BE2C (cell line): ENCODE measurements at places on chromosomes 12 and 14.

GRCh38 chr14:52995998-52996397 lies 45.1 kb upstream of the FERMT2 start:
- no peak for DNase-seq

DNA sequence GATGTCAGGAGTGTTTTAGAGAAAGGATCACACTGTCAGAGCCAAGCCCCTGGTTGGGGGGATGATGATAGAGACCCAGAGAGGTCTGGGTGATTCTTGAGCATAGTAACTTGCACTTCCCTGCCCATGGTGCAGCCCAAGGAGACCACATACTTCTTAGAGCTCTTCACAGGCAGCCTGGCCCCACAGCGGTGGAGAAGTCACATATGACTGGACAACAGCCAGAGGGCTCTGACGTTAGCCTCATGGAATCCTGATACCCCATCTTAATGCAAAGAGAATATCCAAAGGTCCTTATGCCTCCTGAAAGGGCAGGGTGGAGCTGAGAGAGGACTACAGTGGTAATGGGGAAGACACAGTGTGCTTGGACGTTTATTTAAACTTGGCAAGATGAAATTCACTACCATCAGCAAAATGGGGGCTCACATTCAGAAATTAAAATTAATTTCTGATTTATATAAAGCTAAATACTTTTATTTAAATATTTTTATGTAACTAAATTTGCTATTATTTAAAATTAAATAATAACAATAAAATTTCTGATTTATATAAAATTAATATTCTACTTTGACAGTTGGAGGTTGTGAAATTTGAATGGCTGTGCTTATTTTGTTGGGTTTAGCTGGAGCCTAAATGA lies 131.3 kb downstream of the KTN1 start:
- DNase-seq = no peak

- no peak for DNase-seq
Measured at GRCh38 chr12:124994437-124994975, 1.1 kb downstream of the BRI3BP start.

DNA sequence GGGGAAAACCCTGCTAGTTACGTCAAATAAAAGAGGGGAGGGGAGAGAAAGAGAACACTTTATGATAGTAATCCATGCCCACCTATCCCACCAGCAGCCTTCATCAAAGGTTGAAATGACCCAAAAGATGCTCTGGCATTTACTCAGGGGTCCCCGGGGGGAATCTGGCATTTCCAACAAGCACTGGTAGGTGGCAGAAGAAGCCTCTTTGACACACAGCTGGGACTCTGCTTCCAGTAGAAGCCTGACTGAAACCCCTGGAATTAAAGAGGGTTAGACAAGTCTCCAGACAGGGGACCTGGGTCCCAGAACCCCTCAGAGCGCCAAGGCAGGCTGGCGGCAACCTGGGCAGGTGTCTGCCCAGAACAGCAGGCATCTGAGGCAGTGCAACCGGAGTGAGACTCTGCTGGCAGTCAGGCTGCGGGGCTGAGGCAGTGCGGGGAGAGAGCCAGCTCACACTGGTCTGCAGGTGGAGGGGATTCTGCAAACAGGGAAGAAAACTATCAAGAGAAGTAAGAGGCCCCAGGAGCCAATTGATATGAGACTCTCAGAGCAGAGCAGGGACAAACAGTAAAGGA lies 85.0 kb upstream of the CAPRIN2 start:
- DNase-seq = no peak

DNA sequence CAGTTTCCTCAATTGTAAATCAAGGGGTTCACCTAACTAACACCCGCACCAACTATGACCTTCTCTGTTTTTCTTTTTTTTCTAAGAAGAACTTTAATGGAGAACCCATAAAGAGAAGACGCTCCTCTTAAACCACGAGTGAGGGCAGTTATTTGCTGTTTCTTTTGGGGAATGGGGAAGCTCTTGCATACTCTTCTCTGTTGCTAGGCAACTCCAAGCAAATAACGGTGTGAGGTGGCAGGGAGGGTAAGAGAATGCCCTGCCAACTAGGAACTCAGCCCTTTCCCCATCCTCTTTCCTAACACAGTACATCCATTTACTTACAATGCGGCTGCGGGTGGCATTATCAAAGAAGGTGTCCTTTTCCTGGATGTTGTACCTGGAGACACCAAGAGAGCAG lies 114.9 kb downstream of the ANO2 start:
- no peak for DNase-seq

DNA sequence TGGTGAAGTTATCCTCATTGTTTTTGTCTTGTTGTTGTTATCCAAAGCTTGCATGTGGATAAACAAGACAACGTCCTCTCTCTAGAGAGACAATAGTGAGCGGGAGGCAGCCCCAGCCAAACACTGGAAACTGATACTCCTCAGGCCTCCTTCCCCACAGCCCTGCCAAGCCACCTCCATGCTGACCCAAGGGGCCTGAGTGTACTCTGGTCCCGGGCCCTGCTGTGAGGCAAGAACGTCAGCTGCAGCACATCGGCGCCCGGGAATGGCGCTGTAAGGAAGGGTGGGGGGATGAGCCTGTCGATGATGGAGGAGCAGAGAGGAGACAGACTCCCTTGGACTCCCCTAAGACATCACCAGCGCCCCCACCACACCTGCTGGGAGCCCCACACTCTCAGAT lies 83.6 kb downstream of the ANO2 start:
- DNase-seq = no peak

GRCh38 chr14:27114180-27114579 lies 516.3 kb upstream of the NOVA1 start:
- no peak for DNase-seq

- DNase-seq = no peak
Measured at GRCh38 chr14:87059060-87059839, 933.7 kb downstream of the GALC start.

GRCh38 chr14:25308244-25308643 lies 258.3 kb upstream of the STXBP6 start:
- DNase-seq = no peak

DNA sequence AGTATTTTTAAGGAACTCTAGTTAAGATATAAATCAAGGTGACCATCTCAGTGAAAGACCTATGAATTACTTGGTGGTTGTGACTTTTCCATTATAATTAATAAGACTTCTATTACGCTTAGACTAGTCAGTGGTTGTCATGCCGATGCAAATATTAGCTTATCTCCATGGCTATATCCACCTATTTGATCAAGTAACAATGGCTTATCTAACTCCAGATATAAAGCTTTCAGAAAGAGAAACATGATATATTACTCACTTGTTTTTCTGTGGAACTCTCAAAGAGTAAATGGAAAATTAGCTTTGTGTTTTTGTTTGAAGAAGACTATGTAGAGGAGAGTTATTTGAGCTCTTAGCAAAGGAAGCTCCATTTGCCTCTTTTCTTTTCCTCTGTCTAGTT lies 323.8 kb upstream of the DCN start:
- no peak for DNase-seq

DNA sequence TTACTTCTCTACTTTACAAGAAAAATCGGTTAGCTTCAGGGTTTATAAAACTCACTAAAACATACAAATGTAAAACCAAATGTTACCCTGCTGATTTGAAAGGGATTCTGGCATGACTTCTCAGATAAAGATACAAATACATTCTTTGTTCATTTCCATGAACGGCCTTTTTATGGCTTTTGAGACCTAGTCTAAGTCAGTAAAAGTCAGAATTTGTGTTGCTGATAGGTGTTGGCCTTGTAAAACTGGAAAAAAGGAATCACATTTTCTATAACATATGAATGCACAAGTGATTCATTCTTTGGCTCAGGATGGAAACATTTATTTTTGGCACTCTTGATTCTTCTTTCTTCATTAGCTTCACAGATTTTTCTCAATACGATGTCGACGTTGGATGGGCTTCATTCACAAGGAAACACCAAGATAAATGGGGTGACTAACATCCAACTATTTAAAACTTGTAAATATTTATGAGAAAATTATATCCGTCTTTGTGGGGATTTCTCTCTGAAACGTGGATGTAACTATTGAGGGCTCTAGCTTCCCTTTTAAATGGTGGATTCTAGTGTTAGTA lies 27.0 kb upstream of the CPM start:
- no peak for DNase-seq

DNA sequence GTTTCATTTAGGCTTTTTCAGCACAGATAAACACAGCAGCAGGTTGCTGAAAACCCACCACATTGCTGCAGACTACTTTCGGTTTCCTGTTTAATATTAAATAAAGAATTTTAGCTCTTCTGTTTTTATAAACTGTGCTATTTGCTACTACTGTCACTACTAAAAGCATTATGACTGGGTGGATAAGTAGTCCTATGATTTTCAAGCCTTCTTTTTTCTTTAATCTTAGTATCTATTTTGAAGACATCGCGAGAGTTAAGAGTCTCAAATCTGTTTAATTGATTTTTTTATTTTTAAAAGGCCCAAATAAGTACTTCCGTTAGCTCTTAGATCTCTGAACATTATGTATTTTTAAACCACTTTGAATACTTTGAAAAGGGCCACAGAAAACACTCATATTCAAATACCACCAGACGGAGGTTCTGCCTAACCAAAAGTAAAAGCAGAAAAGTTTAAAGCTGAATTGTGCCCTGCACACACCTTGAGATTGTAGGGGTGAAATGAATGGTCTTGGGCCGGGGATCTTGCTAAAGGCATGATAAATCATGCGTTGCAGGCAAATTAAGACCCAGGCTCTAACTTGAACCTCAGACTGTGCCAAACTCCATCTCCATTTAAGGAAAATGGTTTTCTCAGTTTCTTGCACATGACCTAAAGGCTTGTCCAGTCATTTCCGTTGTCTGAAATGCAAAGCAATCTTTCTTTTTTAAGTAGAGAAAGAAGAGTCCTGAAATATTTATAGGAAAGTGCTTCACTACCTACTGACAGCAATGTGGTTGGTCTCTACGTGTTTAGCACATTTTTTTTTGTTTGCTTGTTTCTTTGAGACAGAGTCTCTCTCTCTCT lies 13.6 kb upstream of the FOXN3 start:
- DNase-seq = no peak

- DNase-seq = no peak
Measured at GRCh38 chr12:28237423-28237822, 47.2 kb downstream of the CCDC91 start.

DNA sequence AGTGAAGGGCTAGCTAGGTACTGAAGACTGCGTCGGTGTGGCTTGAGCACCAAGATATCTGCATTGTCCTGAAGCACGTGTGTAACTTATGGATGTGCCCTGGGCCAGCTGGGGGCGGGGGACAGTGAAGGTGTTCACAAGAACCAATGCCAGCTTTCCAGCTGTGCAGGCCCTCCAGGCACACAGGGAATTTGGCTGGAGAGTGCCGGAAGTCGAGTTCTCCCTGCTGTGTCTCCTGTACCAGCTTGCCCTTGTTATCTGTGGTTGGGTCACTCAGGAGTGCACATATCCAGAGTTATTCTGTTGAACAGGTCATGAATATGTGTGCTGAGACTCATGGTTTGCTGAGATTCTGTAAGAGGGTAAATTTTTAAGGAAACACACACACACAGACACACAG lies 75.9 kb upstream of the CRY1 start:
- peak; percentile 6 for DNase-seq

DNA sequence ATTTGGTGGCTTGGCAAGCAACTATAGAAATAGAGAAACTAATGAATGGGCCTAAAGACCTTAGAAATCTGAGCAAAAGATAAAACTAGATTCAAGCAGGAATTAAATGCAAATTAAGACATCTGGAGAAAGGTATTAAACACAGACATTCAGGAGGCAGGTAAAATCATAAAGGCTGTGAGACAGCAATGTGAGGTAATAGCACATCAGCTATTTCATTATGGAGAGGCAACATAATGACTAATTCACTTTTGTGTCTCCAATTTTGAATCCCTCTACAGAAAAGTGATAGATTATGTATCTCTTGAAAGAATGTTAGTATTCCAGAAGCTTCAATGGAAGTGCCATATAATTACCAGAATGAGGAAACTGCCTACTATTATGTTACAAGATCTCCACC lies 175.9 kb upstream of the LRIG3 start:
- DNase-seq = no peak

GRCh38 chr14:102580550-102581110 lies 11.8 kb upstream of the RCOR1 start:
- peak; percentile 47 for DNase-seq

DNA sequence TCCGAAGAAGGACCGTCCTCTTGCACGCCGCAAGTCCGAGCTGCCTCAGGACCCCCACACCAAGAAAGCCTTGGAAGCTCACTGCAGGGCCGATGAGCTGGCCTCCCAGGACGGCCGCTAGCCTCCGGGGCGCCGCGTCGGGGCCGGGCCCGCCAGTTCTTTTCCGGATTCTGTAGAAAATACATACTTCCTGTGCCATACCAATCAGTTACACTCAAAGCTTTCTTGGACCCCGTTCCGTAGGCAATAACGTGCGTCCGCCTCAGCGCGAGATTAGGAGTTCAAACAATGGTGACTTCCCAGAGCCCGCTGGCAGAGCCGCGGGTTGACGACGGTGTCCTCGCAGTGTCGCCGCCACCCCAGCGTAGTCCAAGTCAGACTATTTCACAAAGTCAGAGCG lies 39.2 kb upstream of the DYNC1H1 start:
- no peak for DNase-seq

DNA sequence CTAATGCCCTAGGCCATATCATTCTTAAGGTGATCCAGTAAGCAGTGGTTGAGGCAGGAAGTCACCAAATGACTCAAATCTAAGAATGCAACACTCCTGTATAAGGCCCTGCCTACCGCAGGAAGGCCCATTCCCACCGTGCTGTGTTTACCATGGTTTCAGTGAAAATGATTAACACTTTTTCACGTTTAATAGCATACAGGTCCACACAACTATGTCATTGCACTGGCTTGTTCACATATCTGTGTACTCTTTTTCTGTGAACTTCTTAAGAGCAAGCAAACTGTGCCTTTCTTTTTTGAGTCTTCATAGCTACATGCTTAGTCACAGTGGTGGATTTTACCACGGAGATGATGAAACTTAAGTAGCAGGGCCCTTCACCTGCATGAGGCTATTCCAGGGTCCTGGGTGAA lies 214.9 kb downstream of the CNTN1 start:
- no peak for DNase-seq

DNA sequence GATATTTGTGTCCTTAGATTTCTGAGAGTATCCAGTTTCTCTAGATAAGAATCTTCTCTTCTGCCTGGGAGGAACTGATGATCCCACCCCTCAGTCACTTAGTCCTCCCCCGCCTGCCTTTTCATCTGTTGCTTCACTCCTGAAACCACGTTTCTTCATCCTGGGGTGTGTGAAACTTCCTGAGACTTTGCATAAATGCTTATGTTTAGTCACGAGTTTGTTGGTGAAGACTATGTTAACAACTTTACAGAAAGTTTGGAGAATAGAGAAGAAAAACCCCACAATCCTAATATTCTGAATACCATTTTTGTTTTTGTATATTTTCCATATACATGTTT lies 33.2 kb downstream of the MARK3 start:
- no peak for DNase-seq

DNA sequence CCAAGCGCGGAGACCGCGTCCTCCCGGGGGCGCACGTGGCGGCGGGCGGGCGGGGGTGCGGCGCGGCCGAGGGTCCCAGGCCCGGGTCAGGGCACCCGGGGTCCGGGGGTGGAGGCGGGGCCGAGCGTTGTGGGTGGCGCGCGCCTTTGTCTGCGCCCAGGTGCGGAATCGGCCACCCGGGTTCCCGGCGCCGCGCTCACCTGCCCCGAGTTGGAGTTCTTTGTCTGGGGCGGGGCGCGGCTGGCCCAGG lies 50.1 kb downstream of the LRCOL1 start:
- DNase-seq = no peak

- no peak for DNase-seq
Measured at GRCh38 chr14:41299924-41300323, 306.8 kb upstream of the LRFN5 start.

GRCh38 chr12:51318846-51319599 lies 5.0 kb downstream of the BIN2 start:
- no peak for DNase-seq

GRCh38 chr14:55241673-55242072 lies 29.5 kb upstream of the FBXO34 start:
- no peak for DNase-seq
